ENCODE measurements at places on chromosomes 3 and 15. TPM values are rescaled to one million over a fixed set of nuclear protein-coding genes. Genes with fewer than 3 reads are reported as not detected.

- no peak overlapping the region for H3K27ac ChIP-seq
- H3K4me3 ChIP-seq = no peak overlapping the region
These were observed 43.9 kb downstream of the GOLIM4 start for GRCh38 chr3:168051531-168052471.

DNA sequence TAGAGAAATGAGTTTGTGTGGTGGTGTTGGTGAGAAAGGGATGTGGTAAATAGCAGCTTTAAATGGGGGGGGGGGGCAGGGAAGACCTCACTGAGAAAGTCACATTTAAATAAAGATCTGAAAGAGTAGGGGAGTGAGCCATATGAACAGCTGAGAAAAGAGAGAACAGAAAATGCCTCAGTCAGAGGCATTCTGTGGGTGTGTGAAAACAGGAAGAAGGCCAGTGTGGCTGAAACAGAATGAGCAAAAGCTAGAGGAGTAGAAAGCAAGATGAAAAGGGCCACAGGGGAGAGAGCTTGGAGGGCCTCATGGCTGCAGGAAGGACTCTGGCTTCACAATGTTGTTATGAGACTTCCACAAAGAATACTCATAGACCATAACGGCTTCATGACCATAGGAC lies 783.3 kb downstream of the ZPLD1 start:
- H3K36me3 ChIP-seq = no peaks in the 10 kb centered on the region
- DNase-seq = no peak
- H3K4me3 ChIP-seq = no peak overlapping the region
- no peaks in the 10 kb centered on the region for H3K4me1 ChIP-seq
- no peak overlapping the region for H3K27ac ChIP-seq
- no peaks in the 10 kb centered on the region for H3K27me3 ChIP-seq

DNA sequence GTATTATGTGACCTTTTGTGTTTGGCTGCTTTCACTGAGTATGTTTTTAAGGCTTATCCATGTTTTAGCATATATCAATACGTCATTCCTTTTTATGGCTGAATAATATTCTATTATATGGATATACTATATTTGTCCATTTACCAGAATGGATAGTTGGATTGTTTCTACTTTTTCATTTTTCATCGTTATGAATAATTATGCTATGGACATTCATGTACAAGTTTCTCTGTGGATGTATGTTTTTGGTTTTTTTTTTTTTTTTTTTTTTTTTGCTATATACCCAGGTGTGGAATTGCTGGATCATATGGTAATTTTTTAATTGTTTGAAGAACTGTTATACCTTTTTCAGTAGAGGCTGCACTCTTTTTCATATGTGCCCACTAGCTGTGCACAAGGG lies 23.5 kb downstream of the DOCK3 start:
- DNase-seq = no peak
- no peaks in the 10 kb centered on the region for H3K4me1 ChIP-seq
- H3K36me3 ChIP-seq = no peaks in the 10 kb centered on the region
- no peaks in the 10 kb centered on the region for H3K27me3 ChIP-seq
- H3K27ac ChIP-seq = no peak overlapping the region

GRCh38 chr15:72155003-72155621 lies 36.9 kb downstream of the SENP8 start:
- H3K36me3 ChIP-seq = no peaks in the 10 kb centered on the region
- peak overlapping the region; percentile 32 for H3K27ac ChIP-seq
- DNase-seq = no peak
- H3K4me3 ChIP-seq = peak overlapping the region; percentile 72
- no peaks in the 10 kb centered on the region for H3K27me3 ChIP-seq

DNA sequence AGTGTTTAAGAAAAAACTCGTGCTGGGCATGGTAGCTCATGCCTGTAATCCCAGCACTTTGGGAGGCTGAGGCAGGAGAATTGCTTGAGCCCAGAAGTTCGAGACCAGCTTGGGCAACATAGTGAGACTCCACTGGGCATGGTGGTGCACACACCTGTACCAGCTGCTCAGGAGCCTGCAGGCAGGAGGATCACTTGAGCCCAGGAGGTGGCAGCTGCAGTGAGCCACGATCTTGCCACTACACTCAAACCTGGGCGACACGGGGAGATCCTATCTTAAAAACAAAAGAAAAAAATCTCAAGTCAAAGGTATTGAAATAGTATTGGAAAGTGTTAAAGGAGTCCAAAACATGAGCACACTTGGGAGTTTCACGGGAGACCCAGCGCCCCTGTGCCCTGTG lies 14.0 kb downstream of the KLF13 start:
- no peaks in the 10 kb centered on the region for H3K36me3 ChIP-seq
- H3K27me3 ChIP-seq = no peaks in the 10 kb centered on the region
- no peak for DNase-seq
- peaks cover 16% of the 10 kb centered on the region for H3K4me1 ChIP-seq
- H3K4me3 ChIP-seq = no peak overlapping the region

GRCh38 chr3:191301017-191301416 lies 28.2 kb upstream of the CCDC50 start:
- no peaks in the 10 kb centered on the region for H3K36me3 ChIP-seq
- no peak for DNase-seq
- H3K27ac ChIP-seq = no peak overlapping the region
- no peak overlapping the region for H3K4me3 ChIP-seq
- H3K4me1 ChIP-seq = no peaks in the 10 kb centered on the region

GRCh38 chr3:18308096-18308650 lies 117.0 kb downstream of the SATB1 start:
- H3K27ac ChIP-seq = no peak overlapping the region
- H3K4me1 ChIP-seq = no peaks in the 10 kb centered on the region
- DNase-seq = no peak
- H3K27me3 ChIP-seq = no peaks in the 10 kb centered on the region

- DNase-seq = no peak
- H3K27ac ChIP-seq = no peak overlapping the region
- H3K36me3 ChIP-seq = no peaks in the 10 kb centered on the region
- H3K27me3 ChIP-seq = no peaks in the 10 kb centered on the region
- no peaks in the 10 kb centered on the region for H3K4me1 ChIP-seq
These were observed 279.2 kb downstream of the GABRG3 start for GRCh38 chr15:27250223-27250622.

GRCh38 chr3:54283470-54283869 lies 161.1 kb downstream of the CACNA2D3 start:
- DNase-seq = no peak
- H3K4me1 ChIP-seq = no peaks in the 10 kb centered on the region
- no peak overlapping the region for H3K4me3 ChIP-seq
- H3K27ac ChIP-seq = no peak overlapping the region
- no peaks in the 10 kb centered on the region for H3K36me3 ChIP-seq
- no peaks in the 10 kb centered on the region for H3K27me3 ChIP-seq

DNA sequence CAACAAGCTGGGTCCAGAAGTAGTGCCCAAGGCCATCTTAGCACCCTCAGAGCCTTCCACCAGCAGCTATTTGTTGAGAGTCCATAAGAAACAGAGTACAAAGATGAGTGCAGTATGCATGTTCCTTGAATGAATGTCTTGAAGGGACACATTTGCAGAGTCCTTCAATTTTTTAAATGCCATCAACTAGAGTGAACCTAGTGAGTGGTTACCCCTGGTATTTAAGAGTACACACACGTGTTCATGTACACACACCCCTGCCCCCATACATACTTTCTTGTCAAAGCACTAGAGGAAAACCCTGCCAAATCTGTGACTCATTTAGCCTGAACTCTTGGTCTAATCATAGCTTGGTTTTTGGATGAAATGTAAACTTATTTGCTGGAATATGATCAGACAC lies 84.5 kb upstream of the GALNT15 start:
- no peak overlapping the region for H3K27ac ChIP-seq
- H3K4me1 ChIP-seq = no peaks in the 10 kb centered on the region
- no peak for DNase-seq
- H3K27me3 ChIP-seq = no peaks in the 10 kb centered on the region

Gene TERC
- total RNA-seq = 6.0 TPM

Data from Panc1 (cell line).